ENCODE measurements at places on chromosomes 1 and 21.

GRCh38 chr1:2594001-2594640 lies 7.5 kb downstream of the PRXL2B start:
- no peak for DNase-seq

DNA sequence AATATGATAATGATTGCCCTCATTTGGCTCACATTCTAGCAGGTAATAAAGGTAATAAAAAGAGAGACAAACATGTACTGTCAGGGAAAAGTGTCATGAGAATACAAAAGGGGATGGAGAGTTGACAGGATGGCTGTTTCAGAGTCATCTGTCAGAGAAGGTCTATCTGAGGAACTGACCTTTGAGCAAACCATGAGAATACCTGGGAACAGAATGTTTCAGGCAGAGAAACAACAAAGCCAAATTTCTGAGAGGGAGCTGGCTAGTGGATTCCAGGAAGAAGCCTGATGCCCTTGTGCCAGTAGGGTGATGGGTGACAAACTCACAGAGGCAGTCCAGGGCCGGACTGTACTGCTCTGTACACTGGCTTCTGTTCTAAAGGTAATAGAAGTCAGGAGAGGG lies 107.2 kb downstream of the C1orf21 start:
- no peak for DNase-seq

- no peak for DNase-seq
Measured at GRCh38 chr1:174580801-174581200, 133.0 kb downstream of the GPR52 start.

DNA sequence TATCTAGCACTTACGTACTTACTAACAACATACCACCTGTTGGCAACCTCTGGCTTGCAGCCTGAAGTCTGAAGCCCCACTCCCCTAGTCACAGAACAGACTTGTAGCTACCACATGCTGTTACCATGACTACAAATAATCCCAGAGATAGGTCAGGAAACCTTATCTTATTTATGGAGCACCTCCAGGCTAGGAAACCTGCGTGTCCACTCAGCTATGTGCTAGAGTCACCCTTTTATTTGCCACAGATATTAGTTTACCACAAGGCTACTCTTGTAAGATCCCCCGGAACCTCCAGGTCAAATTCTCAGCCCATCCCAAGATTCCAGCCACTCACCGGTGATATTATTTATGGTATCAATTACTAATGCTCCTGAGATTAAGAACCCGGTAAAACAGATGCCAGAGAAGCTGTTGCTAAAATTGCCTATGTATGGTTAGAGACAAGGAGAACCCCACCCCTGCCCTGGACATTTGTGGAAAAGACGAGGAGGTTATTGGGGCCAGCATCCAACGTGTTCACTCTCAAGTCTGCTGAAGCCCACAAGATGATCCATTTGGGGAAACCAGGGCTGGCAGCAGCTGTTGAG lies 116.5 kb downstream of the TBX15 start:
- no peak for DNase-seq

DNA sequence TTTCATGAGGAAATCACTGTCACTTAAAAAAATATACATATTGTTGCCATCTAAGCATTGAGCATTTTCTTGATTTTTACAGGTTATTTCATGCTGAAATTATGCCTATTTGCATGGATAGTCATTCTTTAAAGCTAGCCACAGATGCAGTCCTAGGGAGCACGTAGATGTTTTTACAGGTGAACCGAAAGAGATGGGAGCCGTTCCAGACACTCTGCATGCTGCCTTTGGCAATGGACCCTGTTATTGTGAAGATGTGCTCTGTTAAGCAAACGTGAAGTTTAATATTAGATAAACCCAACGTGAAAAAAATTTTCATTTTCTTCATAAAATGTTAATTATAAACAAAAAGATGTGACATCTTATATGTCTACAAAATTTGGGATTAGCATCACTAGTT lies 7.1 kb downstream of the PROX1 start:
- DNase-seq, result no peak

All from activated CD8-positive, alpha-beta memory T cell treated with anti-CD3 and anti-CD28 coated beads, Interleukin-2, amount 50 U/mL, for 4 hours (primary cell).